Breast epithelium (tissue), 4 donors: ENCODE measurements at places on chromosomes 1 and 21. TPM values are rescaled to one million over a fixed set of nuclear protein-coding genes. Genes with fewer than 3 reads are reported as not detected.

DNA sequence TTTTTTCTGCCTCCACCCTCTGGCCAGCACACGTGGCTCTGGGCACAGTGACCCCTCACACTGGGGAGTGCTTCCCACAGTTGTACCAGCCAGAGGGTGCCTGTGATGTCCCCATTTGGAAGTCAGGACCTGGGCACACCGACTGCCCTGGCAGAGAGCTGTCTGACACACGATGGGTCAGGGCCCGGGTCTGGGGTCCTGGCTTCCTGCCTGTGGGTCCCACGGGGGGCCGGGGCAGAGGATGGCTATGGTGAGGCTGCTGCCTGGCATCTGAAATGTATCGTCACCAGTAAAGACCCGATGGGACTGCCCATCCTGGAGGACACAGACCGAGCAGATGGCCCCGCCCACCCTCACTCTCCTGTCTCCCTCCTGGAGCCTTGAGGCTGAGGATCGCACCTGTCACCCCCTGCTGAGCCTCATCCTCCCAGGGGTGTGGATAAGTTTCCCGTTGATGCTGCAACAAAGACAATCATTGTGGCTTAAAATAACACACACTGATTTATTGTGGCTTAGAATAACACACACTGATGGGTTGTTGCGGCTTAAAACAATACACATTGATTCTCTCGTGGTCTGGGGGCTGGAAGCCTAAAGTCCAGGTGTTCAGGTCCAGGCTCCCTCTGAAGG lies 88.8 kb upstream of the TTC34 start:
- DNase-seq = no peak

FAM3B gene
- total RNA-seq = 1.6 TPM

- DNase-seq = no peak
Measured at GRCh38 chr1:62882201-62883104, 98.5 kb downstream of the ATG4C start.

GRCh38 chr1:177305040-177306018 lies 134.6 kb downstream of the BRINP2 start:
- DNase-seq = no peak

GRCh38 chr1:214386747-214387146 lies 105.8 kb downstream of the SMYD2 start:
- no peak for DNase-seq

- peak; percentile 48 for DNase-seq
Measured at GRCh38 chr1:11650331-11650991, 3.8 kb downstream of the FBXO2 start.

DNA sequence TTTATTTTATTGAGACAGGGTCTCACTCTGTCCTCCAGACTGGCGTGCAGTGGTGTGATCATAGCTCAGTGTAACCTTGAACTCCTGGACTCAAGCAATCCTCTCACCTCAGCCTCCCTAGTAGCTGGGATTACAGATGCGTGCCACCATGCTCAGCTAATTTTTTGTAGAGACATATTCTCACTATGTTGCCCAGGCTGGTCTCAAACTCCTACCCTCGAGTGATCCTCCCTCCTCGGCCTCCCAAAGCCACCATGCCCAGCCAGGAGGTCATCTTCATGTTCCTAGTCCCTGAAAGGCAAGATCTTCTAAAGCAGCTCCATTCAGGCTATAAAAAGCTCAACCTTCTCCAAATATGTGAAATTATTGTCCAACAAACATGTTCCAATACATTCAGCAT lies 53.9 kb downstream of the TOR1AIP2 start:
- DNase-seq = no peak

- DNase-seq = no peak
Measured at GRCh38 chr1:91804546-91805023, 81.4 kb downstream of the TGFBR3 start.

GRCh38 chr1:184973272-184974055 lies 844 bp downstream of the NIBAN1 start:
- no peak for DNase-seq

- DNase-seq = peak; percentile 52
Measured at GRCh38 chr1:55443175-55443915, 228.2 kb upstream of the USP24 start.

DNA sequence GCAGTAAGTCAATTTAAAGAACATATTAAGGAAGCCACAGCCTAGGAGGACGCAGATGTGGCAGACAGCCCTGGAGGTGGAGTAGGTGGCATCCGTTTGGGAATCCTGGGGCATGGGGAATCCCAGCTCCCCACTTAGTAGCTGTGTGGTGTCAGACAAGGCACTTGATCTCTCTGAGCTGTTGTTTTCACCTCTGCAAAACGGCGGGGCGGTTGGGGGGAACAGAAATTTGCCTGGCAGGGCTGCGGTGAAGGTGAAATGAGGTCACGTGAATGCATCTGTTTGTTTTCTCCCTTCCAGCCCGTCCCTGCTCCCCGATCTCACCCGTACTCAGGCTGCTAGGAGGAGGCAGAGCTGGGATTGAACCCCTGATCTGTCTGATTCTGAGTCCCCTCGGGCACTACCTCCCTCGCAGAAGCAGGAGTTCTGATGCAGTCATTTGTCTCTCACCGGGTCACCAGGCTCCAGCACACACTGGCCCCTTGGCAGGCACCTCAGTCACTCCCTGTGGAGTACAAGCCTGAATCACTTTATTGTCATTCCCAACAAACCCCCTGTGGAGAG lies 2.2 kb upstream of the LAPTM5 start:
- DNase-seq = no peak

SYT14 gene
- not detected for total RNA-seq
